ENCODE measurements at places on chromosomes 7 and 10.
A peak's percentile ranks its signal among the peaks of the same experiment; 100 is the strongest.

DNA sequence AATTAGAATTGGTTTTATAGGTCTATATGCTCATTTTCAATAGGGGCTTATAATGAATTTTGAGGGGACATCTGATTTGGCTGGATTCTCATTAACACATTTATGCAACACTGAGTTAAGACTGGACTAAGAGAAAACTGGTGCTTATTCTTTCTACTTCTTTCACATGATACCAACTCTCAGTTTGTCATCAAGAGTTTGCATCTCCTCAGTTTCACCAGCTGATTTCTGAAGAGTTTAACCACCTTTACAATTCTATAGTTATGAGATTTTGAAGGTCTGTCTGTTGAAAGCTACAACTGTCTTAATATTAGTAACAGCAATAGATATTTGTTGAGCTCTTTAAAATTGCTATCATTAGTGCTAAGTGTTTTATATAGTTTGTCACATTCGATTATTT lies 867.0 kb upstream of the SORCS1 start:
- DNase-seq, result no peak

DNA sequence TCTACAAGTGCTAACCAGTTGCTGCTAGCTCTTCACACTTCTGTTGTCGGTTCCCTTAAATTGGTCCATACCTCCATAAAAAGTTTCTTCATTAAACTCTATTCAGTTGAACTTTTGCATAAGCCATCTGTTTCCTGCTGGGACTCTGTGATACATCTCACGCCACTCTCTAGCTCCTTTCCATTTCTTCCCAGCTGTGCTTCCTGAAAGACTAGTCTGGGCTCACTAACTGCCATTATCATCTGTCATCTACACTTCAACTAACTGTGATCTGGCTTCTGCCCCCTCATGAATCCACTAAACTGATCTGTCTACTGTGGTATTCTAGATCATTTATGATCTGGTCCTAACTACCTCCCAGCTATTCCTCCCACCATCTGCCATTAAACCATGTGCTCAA lies 78.3 kb downstream of the ELAPOR2 start:
- no peak for DNase-seq

DNA sequence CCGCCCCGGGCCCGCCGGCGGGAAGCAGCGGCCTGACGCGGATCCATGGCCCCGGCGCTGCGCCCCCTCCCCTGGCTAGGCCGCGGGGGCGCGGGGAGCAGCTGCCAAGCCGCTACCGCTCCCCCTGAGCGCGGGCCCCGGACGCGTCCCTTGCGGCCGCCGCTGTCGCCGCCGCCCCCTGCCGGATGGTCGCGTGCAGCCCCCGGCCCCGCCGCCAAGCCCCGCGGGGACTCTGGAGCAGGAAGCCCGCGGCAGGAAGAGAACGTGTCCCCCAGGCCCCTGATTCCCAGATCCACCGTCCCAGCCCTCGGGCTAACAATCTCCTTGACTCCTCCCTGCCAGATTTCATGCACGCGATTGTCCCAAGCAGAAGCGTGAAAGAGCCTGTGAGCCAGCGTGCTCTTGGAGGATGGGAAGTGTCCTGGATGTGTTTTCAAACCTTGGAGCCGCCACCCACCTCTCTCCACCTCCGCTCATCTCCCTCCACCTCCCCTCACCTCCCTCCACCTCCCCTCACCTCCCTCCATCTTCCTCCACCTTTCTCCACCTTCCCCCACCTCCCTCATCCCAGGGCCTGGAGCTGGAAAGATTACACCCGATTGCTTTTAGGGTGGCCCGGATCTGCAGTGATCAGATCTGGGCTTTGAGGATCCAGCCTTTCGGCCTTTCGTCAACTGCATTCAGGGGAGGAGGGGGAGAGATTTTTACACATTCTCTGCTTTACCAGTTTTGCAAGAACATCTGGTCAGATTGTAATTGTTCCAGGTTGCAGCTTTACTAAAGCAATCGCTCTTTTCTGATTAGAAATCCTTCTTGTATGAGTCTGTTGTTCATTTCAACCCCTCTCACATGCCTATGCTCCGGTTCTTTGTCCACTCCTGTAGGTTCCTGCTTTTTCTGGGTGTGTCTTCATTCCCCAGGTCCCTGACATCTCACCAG lies 570 bp upstream of the PRTFDC1 start:
- DNase-seq, result peak; percentile 38

DNA sequence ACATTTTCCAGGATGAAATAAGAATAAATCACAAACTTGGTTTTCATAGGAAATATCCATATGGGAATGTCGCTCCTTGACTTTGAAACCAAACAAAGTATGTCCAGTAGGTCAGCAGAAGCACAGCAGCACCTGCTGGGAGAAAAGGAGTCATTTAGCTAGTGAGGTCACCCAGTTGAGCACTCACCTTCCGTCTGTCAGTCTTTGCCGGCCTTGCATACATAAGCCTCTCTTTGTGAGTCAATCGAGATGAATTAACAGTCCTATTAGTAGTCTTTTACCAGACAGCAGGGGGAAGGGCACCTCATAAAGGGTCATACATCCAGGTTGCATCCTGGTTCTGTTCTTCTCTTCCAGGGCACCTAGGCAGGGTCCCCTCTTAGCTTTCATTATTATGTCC lies 232.5 kb upstream of the FZD1 start:
- no peak for DNase-seq

DNA sequence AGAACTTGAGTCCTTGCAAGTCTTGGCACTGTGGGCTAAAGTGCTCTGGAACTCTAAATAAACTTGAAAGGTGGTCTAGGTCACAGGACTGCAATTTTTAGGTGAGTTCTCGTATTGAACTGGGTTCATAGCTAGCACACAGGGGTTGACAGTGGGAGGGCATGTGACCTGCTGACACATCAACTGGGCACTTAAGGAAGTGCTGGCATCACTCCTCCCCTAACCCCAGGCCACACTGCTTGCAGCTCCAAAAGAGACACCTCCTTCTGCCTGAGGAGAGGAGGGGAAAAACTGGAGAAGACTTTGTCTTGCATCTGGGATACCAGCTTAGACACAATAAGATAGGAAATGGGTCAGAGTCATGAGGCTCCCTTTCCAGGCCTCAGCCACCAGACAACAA lies 38.0 kb upstream of the AASS start:
- no peak for DNase-seq

DNA sequence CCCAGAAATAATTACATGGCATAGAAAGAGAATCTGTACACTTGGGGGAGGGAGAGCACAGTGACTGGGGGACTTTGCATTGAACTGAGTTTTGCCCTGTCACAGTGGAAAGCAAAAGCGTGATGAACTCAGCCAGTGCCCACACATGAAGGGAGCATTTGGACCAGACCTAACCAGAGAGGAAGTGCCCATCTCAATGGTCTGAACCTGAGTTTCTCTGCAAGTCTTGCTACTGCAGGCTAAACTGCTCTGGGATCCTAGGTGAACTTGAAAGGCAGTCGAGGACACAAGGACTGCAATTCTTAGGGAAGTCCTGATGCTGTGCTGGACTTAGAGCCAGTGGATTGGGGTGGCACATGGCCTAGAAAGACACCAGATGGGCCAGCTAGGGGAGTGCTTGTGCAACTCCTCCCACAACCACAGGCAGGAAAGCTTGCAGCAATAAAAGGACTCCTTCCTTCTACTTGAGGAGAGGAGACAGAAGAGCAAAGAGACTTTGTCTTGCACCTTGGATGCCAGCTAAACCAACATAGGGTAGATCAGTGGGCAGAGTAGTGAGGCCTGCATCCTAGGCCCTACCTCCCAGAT lies 259.0 kb downstream of the GRM8 start:
- DNase-seq, result no peak

- DNase-seq, result no peak
Observed at GRCh38 chr10:82150123-82150900, 275.3 kb downstream of the NRG3 start.

DNA sequence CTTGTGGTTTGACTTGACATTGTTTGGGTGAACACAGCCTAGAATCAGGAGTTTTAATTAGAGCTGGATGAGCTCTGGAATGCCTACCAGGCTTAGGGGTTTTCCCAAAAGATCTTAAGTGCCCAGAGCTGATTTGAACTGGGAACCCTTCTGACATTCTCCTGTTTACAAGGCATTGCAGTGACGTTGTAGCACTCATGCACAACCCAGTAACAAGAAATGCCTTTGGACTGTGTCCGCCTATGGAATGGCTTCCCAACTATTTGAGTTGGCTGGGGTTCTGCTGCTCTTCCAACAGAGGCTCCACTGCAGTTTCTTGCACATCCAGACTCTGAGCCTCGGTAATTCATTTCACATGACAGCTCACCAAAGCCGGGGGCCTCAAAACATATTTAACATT lies 76.7 kb upstream of the MKX start:
- no peak for DNase-seq

Measured in activated CD4-positive, alpha-beta T cell treated with anti-CD3 and anti-CD28 coated beads, Interleukin-2, amount 50 U/mL, for 4 hours (primary cell).